Inflammatory macrophage treated with lipopolysaccharide for 1 hour (primary cell): ENCODE measurements at places on chromosomes 3 and 15.

DNA sequence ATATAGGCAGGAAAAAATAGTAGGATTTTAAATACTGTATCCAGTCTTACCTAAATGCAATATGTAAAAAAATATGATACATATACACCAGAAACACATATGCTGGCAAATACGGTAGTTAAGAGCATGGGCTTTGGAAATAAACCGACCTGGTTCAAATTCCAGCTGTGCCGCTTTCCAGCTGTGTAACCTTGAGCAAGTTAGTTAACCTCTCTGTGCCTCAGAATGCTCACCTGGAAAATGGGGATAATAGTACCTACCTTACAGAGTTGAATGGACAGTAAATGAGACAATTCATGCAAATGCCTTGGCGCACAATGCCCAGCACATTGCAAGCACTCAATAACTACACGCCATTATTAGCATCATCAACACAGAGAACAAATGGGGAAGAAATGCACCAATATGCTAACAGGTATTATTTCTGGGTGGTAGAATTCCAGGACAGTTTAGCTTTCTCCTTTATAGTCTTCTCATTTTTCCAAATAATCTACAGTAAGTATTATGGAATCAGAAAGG is 50.6 kb downstream of the SUMF1 start:
- DNase-seq = no peak

DNA sequence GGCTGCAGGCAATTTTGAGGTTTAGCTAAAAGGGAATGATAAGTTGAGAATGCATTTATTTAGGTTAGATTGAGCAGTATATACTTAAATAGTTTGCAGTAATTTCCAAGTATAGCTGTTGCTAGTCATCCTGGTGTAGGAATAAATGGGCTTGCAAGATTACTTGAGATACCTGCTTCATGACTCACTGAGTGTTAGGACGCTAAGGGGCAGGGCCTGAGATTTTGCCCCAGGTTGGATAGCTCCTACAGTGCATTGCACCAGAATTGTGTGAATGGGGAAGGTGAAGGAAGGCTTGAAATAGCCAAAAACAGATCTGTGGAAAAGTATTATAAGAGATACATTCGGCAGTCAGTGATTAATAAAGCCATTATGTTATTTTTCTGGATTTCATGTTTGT is 72.8 kb downstream of the KCNH8 start:
- no peak for DNase-seq

GRCh38 chr3:3556078-3556477 is 243.2 kb upstream of the LRRN1 start:
- no peak for DNase-seq

GRCh38 chr3:178392511-178392926 is 143.7 kb upstream of the KCNMB2 start:
- DNase-seq = peak; percentile 72

- DNase-seq = peak; percentile 48
These were observed 95.1 kb downstream of the RPL39L start for GRCh38 chr3:187044206-187044605.

DNA sequence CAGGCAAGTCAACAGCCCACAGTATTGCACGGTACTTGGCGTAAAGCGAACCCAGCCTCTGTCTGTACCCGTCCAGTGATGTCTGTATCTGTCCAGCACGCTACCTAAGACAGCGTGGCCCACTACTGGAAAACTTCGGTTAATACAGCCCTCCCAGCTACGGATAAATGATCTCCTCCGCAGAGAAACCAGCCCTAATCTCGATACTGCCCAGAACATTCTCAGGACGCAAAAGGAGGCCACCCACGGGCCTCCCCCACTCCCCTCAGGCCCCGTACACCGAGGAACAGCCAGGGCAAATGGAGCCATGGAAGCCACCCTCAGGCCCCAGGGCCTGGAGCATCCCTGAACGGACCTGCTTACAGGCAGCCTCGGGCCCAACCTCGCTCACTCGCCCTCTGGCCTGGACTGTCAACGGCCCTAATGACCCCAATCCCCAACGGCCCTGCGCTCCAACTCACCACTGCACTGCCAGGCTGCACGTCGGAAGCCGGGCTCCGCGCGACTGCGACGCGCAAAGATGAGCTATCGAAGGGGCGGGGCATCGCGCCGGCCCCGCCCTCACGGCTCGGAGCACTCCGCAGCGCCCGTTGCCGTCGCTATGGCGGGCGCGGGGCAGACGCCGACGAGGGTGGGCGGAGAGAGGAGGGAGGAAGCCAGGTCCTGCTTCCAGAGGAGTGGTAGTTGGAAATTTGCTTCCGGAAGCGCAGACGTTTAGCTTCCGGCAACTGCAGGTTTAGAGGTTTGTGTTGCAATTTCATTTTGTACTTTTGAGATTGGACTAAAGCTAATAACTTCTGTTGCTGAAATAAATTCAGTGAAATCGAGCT is at the start of gene SKIC8:
SKIC8 (minus strand) TSS at position 509 of the 830 bp plus-strand sequence. CDS start 3,923 bp downstream, outside the sequence.
- DNase-seq = peak; percentile 94

GRCh38 chr3:42926310-42926709 is 20.4 kb downstream of the ZNF662 start:
- no peak for DNase-seq

- no peak for DNase-seq
These were observed 400.9 kb upstream of the MCTP2 start for GRCh38 chr15:93830221-93831080.

GRCh38 chr3:17742880-17743657 is 638 bp upstream of the TBC1D5 start:
- no peak for DNase-seq

DNA sequence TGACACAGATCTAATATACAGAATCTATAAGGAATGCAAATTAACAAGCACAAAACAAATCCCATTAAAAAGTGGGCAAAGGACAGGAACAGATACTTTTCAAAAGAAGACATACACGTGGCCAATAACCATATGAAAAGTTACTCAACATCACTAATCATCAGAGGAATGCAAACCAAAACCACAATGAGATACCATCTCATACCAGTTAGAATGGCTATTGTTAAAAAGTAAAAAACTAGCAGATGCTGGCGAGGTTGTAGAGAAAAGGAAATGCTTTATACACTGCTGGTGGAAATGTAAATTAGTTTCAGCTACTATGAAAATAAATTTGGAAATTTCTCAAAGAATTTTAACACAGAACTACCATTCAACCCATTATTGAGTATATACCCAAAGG is 50.7 kb downstream of the ADAMTS17 start:
- DNase-seq = no peak

- no peak for DNase-seq
These were observed 56.7 kb upstream of the PRR23C start for GRCh38 chr3:139101396-139101795.

GRCh38 chr3:101995371-101996046 is 146.2 kb downstream of the NFKBIZ start:
- DNase-seq = no peak

GRCh38 chr3:132652640-132653270 is 6.9 kb downstream of the ACAD11 start:
- no peak for DNase-seq

DNA sequence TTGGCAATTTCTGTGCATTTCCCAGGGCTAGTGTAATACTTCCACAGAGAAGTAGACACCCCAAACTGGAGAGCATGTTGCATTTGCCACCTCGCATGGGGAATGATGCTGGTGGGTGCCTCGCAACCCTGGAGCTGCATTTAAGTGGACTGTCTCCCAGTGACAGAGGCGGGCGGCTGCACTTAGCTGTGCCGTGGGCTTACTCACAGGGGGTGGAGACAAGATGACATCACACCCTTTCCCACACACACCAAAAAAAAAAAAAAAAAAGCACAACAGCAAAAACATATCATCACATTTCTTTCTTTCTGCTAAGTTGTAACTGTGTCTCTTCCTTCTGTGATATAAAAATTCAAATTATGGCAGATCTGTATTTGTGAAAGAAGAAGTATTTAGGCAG is at the start of gene ABI3BP:
ABI3BP (minus strand) TSS at position 113 of the 400 bp plus-strand sequence; CDS start at position 76, 37 bp downstream.
- DNase-seq = peak; percentile 22

- no peak for DNase-seq
These were observed 97.4 kb downstream of the CBLB start for GRCh38 chr3:105771392-105771791.

GRCh38 chr3:141235661-141236171 is 4.1 kb downstream of the PXYLP1 start:
- no peak for DNase-seq

- no peak for DNase-seq
These were observed 34.8 kb downstream of the CCNL1 start for GRCh38 chr3:157125101-157125500.

- no peak for DNase-seq
These were observed 85.2 kb upstream of the CCDC39 start for GRCh38 chr3:180764481-180764880.

- DNase-seq = no peak
These were observed 277.6 kb upstream of the RASGRP1 start for GRCh38 chr15:38842226-38842625.

GRCh38 chr3:53530205-53530604 is 35.8 kb downstream of the CACNA1D start:
- no peak for DNase-seq
